Stimulated activated CD4-positive, alpha-beta T cell treated with anti-CD3 and anti-CD28 coated beads, Interleukin-15, amount 100 ng/mL, for 1 hour (primary cell): ENCODE measurements at places on chromosomes 1 and 21.

GRCh38 chr1:92465256-92465647, 21.5 kb downstream of the GFI1 start:
- DNase-seq, result no peak

GRCh38 chr1:26132128-26132833, 20.7 kb downstream of the PDIK1L start:
- no peak for DNase-seq

- no peak for DNase-seq
These were observed 22.9 kb upstream of the SLC19A2 start for GRCh38 chr1:169508432-169509338.

- DNase-seq, result no peak
These were observed 716.1 kb upstream of the CXADR start for GRCh38 chr21:16796776-16797175.

DNA sequence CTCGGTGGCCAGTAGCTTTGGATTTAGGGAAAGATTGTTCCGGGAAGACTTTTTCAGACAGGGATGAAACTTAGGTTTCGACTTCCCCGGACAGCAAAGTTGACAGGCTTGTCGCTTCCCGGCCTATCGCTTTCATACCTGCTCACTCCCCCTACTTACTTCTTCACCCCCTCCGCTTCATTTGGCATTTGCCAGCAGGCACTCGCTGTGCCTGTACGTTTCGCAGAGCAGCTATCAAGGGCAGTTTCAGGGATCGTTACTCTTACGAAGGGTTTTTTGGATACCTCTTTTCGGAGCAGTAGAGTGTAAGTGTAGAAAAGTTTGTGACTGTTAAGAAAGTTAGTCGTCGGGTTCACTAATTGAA, 393 bp downstream of the BLZF1 start:
- no peak for DNase-seq

- DNase-seq, result no peak
These were observed 15.0 kb downstream of the IFNAR2 start for GRCh38 chr21:33244779-33245105.

- DNase-seq, result no peak
These were observed 59.8 kb upstream of the PGD start for GRCh38 chr1:10339036-10339567.

DNA sequence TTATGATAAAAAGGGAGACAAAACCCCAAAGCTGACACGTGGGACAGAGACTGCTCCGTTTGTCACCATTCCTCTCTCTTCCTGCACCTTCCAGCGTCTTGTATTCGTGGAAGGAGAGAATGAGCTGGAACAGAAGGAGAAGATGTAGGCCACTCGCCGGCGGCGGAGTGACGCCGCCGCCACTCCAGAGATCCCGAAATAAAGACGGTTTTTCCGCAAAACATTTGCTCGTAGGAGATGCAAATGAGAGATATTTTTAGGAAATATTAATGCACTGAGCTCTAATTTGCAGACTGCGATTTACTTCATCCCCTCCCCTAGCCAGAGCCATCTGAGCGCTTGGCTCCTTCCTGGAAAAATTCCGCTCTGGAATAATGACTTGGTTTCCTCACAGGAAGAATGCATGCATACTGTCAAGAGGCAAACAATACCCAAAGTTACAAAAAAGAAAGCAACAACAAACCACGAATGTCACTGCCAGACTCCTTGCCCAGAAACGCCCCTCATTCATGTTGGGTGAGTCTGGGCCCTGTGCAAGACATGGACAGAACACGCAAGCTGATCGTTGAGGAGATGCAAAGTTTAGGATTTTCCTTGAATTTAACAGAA, 18.0 kb upstream of the ADARB1 start:
- no peak for DNase-seq

DNA sequence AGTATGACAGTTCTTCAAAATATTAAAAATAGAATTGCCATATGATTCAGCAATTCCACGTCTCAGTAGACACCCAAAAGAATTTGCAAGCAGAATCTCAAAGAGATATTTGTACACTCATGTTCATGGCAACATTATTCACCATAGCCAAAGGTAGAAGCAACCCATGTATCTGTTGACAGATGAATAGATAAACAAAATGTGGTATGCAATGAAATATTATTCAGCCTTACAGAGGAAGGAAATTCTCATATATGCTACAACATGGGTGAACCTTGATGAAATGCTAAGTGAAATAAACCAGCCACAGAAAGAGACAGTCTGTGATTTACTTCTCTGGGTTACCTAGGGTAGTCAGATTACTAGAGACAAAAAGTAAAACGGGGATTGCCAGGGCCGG, 47.0 kb downstream of the NAV1 start:
- no peak for DNase-seq

DNA sequence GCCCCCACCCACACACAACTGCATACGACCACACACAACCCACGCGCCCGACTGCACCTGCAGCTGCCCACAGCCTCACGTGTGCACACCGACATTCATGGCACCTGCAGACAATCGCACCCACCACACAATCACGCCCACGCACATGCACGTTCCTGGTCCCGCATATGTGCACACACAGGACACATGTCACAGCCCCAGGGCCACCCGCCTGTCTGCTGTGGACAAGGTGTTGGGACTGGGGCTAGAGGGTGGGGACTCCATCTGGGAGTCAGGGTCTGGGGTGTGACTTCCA, 56.4 kb downstream of the ARHGEF16 start:
- no peak for DNase-seq

GRCh38 chr1:97041026-97041425, 319.4 kb downstream of the PTBP2 start:
- DNase-seq, result no peak

DNA sequence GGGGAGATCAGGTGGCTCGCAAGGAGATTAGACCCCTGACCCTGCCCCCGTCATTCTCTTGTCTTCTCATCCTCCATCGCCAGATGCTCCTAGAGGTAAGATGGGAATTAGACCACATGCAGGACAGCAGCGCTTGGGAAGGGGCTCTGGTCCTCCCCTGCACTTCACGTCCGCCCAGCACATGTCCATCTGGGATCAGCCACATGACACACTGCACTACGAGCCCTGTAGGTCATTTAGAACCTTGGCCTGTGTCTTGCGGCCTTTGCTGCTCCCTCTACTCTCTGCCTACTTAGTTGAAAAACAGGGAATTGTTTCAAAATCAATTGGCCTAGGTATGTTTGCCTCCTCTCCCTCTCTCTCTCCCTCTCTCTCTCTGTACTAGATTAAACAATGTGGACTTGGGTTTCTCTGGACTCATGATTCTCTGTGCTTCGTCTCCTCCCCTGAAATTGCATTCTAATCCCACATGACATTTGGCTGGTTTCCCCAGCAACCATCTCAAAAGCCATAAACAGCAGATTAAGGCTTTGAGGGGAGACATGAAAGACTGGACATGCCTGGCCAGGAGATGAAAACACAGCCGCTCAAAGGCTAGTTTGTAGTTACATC, 3.8 kb upstream of the NCMAP start:
- DNase-seq, result no peak

- DNase-seq, result no peak
These were observed 1659.6 kb downstream of the NCAM2 start for GRCh38 chr21:22657781-22658180.

DNA sequence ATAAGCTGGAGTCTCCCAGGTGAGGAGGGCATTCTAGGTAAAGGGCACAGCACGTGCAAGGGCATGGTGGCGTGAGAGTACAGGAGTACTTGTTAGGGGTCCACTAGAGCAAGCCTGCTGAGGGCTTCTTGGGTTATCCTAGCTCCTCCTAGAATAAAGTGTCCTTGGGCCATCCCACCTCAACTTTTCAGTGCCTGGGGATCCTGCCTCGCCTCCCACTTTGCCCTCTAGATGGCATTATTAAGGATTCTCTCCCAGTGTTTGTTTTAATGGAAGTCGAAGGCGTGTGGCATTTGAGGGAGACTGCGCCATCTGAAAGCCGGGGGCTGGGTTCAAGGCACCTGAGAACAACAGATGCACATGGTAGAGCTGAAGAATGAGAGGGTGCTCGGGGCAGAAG, 74.5 kb upstream of the SELENON start:
- DNase-seq, result no peak

GRCh38 chr1:3412376-3412775, 42.1 kb upstream of the ARHGEF16 start:
- no peak for DNase-seq

GRCh38 chr1:103561643-103562395, 9.6 kb upstream of the AMY2B start:
- DNase-seq, result no peak

DNA sequence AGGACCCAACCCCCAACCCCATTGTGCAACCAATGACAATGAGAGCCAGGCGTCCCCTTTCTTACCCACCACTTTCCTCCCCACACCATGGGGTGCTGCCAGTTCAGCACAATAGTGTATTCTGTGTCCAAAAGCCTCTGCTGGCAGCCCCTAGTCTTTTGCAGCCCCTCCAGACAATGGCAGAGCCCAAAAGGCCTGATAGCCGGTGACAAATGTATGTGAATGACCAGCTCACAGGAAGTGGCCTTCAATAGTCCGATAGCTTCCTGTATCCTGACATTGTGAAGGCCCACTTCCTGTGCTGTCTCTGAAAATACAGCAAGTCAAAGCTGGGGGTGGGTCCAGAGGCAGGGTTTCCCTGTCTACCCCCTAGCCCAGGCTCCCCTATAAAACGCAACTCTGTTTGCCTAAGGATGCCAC, 16.6 kb downstream of the SMIM12 start:
- DNase-seq, result no peak

DNA sequence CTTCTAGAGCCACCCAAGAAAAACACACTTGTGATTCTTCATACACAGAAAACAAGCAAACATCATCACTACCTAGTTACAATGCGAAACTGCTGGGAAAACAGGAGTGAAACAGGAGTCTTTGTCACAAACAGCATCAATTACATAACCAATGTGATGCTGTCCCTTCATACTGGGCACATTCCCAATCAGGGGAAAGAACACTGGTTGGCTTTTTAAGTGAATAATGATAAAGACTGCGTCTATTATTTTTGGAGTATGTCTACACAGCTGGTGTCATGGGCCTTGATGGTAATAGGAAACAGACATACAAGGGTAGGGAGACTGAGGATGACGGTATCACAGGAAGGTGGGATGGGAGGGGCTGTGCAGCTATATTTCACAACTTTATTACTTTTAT, 43.3 kb downstream of the SIPA1L2 start:
- DNase-seq, result no peak

GRCh38 chr1:58570817-58571216, 6.2 kb downstream of the TACSTD2 start:
- DNase-seq, result no peak

GRCh38 chr1:93662481-93663207, 19.0 kb downstream of the BCAR3 start:
- no peak for DNase-seq

DNA sequence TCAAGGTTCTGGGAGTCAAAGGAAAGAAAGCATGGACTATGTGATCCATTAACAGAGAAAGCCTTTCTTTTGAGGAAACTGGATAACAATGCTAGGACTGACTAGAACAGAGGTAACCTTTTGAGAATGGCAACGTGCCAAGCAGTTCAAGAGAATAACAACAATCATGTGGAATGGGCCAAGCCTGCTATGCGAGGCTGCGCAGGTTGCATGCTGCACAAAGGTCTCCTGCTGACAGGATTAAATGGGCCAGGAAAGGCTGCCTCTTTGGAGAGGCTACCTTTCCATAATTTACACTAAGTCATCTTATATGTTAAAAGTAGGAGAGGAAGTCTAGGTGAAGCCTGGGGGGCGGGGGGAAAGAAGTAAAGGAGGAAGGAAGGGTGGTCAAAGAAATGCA, 5.8 kb downstream of the PCNX2 start:
- DNase-seq, result no peak

DNA sequence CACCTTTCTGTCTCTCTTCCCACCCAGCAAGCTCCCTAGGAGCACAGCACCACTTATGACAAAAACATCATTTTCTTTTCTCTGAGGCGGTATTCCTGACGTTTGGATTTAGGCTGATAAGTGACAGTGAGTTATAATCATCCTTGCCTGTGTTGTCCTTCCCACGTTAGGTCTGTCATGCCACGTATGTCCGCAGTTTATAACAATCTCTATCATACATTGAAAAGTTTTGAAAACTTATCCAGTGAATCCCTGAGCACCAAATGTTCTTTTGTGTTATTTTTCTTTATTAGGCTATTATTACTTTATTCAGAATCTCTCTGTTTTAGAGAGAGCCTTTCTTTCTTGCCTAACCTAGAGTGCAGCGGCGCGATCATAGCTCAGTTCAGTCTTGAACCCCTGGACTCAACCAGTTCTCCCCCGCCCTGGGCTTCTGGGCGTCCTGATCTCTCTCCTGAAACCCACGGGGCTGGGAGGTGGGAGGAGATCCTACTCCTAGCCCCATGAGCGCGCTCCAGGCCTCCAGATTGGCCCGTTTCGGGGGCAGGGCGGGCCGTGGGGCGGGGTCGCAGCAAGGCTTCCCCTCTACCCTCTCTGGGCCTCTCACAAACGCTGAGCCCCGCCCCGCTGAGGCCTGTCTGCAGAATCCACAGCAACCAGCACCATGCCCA, at the start of gene GSTM2:
GSTM2 (plus strand) TSS at position 606 of the 671 bp plus-strand sequence; CDS start at position 665, 59 bp downstream.
- peak; percentile 55 for DNase-seq

GRCh38 chr1:148166558-148167492, 14.7 kb upstream of the NBPF11 start:
- DNase-seq, result no peak

GRCh38 chr1:237031480-237031879, 10.5 kb upstream of the RYR2 start:
- DNase-seq, result no peak

DNA sequence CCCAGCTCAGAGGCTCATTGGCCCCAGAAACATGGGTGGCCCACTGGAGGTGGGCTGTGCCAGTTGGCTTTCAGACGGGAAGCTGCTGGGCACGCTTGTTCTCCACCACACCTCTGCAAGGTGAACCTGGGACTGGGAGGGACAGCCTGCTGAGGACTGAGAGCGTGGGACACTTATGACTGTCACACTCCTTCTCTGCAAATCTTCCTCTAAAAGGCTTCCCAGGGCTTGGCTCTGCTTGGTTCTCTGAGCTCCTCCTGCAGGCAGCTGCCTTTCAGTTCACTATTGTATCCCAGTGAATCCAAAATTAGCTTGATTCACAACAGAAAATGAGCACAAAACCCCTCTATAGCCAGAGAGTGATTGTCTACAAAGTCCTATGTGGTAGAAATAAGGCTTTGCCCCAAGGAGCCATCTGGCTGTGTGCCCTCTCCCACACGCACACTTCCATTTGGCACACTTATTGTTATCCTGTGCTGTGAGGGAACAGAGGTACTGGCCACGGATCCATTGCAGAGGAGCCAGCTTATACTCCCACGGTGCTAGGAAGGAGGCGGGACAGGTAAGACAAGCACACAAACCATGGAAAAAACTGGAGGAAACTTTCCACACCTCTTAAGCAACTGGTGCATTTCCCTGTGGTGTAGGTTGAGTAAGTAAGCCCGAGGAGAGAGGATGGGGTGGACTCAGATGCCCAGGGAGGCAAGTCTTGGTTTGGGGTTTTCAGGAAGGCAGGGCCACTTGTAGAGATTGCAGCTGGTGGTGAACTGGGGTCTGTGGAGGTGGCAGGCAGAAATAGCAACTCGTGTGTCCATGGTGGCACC, 18.9 kb upstream of the BTG2 start:
- no peak for DNase-seq
